ENCODE measurements at places on chromosomes 3 and 15. TPM values are rescaled to one million over a fixed set of nuclear protein-coding genes. Genes with fewer than 3 reads are reported as not detected.

The LMAN1L gene
- total RNA-seq: 0.36 TPM

The FBXO40 gene
- total RNA-seq: not detected

The CCDC191 gene
- 0.66 TPM for total RNA-seq

The TUSC7 gene
- not detected for total RNA-seq

The CCR2 gene
- total RNA-seq: 6.8 TPM

The UROC1 gene
- not detected for total RNA-seq

The SLC28A1 gene
- total RNA-seq: not detected

The TF gene
- total RNA-seq: 0.02 TPM

The SCG5 gene
- total RNA-seq: 2.2 TPM

The GP5 gene
- 0.26 TPM for total RNA-seq

The RAD51 gene
- total RNA-seq: 67.5 TPM

The SYNPR gene
- not detected for total RNA-seq

The DPH3 gene
- 30.1 TPM for total RNA-seq

The AP3B2 gene
- total RNA-seq: not detected

The NISCH gene
- total RNA-seq: 75.5 TPM

The PATL2 gene
- 13.5 TPM for total RNA-seq

The GOLGA8G gene
- total RNA-seq: not detected

The PLA2G4E gene
- total RNA-seq: not detected

The DHFR2 gene
- 11.3 TPM for total RNA-seq

The LNP1 gene
- 2.6 TPM for total RNA-seq

The FETUB gene
- not detected for total RNA-seq

The MINAR1 gene
- total RNA-seq: 0.64 TPM

The SERINC4 gene
- 0.28 TPM for total RNA-seq
